CD4-positive, alpha-beta T cell treated with Interleukin-4 for 4 hours (primary cell): ENCODE measurements at places on chromosomes 13 and 19.

DNA sequence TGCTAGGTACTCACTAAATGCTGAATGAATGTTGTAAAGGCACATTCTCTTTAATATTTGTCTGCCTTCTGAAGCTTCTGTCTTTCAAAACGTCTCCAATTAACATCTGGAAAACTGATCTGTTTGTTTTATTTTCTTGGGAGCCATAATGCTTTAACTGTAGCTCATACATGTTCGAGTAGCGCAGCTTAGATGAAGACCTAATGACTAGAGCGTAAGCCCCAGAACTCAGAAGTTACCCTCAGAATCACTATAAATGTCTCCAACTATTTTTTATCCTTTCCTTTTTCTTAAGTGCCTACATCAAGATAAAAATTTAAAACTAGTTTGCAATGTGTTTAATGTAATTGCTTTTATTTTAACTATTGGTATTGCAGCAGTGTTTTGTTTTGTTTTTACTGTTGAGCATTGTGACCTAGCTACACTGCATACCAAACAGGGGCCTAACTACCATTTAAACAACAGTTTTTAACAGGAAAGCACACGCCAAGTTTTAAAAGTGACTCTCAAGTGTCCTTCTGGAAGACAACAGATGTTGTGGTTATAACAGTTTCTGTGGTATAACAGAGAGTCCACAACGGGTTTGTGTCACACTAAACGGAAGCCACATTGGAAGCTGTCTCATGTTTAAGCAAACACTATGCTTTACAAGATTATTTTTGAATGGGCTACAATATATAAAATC is 42.0 kb downstream of the MRPL57 start:
- DNase-seq, result peak; percentile 13

- DNase-seq, result no peak
Observed at GRCh38 chr13:32495429-32495828, 43.2 kb downstream of the N4BP2L2 start.

GRCh38 chr19:2820112-2820702 is 539 bp downstream of the ZNF554 start:
- no peak for DNase-seq

- no peak for DNase-seq
Observed at GRCh38 chr13:22276616-22277015, 605.7 kb downstream of the FGF9 start.

DNA sequence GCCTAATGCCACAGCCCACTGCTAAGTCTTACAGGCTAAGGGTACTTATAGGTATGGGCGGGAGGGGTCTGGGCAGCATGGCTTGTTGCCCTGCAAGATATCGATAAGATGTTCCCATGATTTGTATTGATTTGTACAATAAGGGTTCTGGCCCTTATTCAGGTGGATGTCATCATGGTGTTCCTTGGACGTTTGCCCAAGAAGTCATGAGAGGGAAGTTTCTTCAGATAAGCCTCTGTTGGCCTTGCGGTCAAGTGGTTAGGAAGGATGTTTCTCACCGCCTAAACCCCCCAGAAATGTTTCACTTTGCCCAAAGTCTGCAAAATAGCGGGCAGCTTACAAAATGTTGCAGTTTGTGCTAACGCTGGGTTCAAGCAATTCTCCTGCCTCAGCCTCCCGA is 7.3 kb downstream of the PARP4 start:
- no peak for DNase-seq

DNA sequence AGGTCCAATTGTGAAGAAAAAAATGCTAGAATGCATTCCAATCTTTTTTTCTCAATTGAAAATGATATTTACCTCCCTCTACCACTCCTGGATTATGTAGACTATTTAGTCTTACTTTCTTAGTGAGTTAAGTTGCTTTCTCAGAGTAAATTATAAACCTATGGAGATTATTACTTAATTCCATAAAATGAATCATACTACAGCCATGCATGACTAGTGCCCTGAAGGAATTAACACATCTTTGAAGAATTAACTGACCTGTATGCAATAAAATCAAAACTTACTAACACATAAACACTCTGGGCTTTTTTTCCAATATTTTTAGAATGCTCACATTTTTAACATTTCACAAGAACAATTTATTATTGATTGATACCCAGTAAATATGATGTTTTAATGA is 379.4 kb upstream of the DACH1 start:
- no peak for DNase-seq

- no peak for DNase-seq
Observed at GRCh38 chr13:28582892-28583240, 76.1 kb upstream of the POMP start.

GRCh38 chr13:64540976-64541375 is 2689.2 kb downstream of the PCDH9 start:
- no peak for DNase-seq

DNA sequence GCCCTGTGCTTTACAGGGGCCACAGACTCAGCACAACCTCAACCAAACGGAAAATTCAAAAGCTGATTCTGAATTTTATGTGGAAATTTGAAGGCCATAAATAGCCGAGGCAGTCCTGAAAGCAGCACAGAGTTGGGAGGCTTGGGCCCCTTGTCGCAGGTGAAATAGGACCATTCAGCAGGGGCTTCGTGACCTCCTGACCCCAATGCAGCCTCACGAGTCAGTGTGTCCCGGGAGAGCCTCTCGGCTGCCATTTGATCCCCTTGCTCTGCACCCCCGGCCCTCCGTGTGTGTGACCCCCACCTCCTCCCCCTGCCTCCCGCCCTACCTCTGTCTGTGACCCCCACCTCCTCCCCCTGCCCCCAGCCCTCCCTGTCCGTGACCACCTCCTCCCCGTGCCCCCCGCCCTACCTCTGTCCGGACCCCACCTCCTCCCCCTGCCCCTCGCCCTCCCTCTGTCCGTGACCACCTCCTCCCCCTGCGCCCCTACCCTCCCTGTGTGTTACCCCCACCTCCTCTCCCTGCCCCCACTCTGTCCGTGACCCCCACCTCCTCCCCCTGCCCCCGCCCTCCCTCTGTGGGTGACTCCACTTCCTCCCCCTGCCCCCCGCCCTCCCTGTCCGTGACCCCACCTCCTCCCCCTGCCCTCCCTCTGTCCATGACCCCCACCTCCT is 41.7 kb upstream of the TFDP1 start:
- DNase-seq, result no peak

DNA sequence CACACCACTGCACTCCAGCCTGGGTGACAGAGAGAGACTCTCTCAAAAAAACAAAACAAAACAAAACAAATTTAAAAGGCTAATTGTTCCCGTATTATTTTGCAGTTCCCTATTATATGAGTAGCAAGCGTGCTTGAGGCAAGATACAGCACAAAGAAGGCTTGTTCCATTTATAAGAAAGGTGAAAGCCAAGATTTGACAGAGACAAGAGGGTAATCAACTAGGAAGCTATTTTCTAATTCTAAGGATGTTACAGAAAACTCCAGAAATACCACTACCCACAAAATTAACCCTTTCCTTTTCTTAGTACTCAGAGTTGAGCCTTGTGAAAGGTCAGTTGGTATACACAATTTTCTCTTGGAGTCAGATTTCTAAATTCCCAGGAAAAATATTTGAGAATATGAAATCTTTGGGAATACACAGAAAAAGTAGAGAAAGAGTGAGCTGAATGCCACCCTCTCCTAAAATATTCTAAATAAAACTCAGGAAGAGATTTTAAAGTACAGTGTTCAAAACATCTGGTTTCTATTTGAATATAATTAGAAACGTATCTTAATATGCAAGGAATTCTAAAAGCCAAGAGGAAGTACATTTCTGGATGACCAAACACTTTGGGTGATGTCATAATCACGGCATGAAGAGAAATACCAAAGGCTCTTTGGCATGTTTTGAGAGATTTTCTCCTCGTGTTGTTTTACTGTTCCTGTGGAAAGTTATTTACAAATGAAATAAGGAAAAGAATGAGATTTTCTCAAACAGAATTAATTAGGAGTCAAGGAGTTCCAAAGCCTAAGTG is 63.0 kb upstream of the FLT1 start:
- no peak for DNase-seq

DNA sequence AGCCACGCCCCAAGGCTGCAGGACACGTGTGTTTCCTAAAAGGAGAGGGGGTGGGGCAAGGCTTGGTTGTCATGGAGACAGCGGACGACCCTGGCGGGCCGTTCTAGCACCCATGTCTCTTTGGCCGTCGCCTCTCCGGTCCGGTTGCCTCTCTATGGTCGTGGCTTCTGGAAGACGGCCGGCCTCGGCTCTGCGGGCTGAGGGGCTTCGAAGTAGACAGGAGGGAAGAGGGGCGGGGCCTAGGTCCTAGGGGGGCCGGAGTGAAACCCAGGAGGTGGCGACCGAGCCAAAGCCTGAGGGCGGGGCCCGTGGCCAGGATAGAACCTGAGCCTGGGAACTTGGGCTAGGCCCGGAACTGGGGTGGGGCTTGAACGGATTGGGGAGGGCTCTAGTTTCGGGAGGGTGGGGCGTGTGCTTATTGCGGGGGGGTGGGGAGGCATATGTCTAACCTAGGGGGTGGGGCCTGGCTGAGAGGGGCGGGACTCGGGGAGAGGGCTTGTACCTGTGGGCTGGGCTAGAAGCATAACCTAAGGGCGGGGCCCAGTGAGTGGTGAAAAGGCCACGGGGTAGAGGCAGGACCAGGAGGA is 750 bp upstream of the SLC27A1 start:
- DNase-seq, result peak; percentile 95

DNA sequence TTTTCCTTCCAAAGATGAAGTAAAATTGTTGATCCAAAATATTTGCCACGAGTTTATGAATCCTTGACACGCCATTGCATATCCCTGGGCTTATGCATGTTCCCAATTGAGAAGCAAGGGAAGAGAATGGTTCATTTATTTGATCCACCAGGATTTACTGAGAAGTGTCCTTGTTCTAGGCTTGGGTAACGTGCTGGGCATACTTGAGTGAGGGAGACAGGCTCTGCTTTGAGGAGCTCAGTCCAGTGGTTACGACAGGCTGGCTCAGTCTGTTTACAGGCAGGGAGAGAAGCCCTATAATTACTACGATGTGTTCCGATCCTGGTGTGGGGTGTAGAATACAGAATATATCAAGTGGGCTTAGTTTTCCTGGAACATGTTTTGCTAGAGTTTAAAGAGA is 6.3 kb upstream of the PNMA8C start:
- no peak for DNase-seq

GRCh38 chr13:113851826-113852535 is 11.9 kb downstream of the GAS6 start:
- no peak for DNase-seq

- DNase-seq, result no peak
Observed at GRCh38 chr19:4064149-4064495, 2.6 kb downstream of the ZBTB7A start.

DNA sequence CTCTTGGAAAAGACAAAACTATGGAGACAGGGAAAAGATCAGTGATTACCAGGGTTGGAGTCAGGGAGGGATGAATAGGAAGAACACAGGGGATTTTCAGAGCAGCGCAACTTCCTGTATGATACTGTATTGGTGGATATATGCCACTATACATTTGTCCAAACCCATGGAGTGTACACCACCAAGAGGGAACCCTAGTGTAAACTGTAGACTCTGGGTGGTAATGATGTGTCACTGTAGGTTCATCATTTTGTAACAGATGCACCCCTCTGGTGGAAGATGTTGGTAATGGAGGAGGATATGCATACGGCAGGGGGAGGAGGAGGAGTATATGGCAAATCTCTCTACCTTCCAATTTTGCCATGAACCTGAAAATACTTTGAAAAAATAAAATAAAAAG is 68.1 kb downstream of the UFM1 start:
- DNase-seq, result no peak

- no peak for DNase-seq
Observed at GRCh38 chr13:78562237-78562889, 41.0 kb downstream of the POU4F1 start.

DNA sequence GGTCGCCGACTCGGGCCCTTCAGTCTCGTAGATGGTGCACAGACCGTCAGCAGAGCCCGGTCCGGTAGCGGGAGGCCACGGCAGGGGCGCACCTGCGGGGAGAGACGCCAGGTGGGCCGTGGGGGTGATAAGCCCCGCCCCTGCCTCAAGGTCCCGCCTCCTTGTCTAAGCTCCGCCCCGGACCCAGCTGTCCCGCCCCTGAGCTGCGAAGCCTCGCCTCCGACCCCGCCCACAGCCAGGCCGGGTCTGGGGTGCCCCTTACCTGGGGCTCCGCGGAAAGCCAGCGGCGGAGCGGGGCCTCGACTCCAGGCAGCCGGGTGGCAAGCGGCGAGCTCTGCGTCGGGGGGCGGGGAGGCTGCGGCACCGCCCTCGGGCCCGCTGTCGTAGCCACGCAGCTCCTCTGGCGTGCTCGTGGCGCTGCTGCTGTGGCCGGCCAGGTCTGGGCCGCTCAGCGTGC is 4.7 kb downstream of the PRR36 start:
- peak; percentile 61 for DNase-seq

DNA sequence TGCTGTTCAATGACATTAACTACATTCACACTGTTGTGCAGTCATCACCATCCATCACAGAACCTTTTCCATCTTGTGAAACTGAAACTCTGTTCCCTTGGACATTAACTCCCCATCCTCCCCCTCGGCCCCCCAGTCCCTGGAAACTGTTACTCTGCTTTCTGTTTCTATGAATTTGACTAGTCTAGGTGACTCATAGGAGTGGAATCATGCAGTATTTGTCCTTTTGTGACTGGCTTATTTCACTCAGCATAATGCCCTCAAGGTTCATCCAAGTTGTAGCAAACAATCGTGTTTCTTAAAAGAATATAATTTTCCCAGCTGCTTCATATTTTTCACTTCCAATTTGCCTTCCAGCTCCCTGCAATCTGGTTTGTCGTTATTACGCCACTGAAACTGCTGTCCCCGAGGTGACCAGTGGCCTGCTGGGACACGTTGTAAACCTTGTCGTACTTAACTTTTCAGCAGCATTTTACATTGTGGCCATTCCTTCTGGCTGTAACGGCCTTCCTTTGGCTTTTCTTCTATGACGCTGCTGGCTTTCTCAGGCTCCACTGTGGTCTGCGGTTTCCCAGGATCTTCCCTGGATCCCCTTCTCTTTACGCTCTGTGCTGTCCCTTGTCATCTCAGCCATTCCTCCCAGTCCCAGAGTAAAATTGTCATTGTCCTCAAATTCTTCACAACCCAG is 74.0 kb downstream of the DHRS12 start:
- DNase-seq, result no peak

GRCh38 chr13:99392470-99393135 is 85.4 kb upstream of the GPR183 start:
- no peak for DNase-seq

DNA sequence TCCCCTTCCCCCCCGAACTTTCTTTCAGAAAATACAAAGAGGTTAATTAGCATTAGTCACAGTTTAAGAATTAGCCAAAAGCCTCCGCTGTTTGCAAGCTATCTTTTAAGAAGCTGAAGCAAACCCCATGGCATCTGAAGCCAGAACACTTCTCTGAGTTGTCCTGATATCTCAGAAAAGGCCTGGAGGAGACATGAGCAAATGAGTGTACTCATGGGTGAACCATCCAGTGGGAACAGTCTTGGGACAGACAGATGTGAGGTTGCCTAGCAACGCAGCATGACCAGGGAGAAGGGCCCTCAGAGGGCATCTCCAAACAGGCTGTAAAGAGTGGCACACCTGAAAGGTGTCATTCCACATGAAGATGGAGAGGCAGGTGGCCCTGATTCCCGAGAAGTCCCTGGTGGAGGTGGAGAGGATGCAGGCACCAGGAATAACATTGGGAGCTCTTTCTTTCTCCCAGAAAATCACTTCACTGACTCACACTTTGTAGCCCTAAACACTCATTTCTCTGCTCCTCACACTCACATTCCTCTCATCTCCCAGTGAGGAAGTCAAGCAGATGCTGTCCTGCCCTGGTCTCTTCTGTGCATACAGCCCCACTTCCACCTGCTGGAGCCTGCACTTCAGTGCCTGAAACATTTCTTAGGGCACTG is 87.0 kb upstream of the TSHZ3 start:
- no peak for DNase-seq
